ENCODE measurements at places on chromosomes 4 and X.
A peak's percentile ranks its signal among the peaks of the same experiment; 100 is the strongest.

GRCh38 chr4:149701435-149702156 is 114.0 kb downstream of the IQCM start:
- DNase-seq = no peak

DNA sequence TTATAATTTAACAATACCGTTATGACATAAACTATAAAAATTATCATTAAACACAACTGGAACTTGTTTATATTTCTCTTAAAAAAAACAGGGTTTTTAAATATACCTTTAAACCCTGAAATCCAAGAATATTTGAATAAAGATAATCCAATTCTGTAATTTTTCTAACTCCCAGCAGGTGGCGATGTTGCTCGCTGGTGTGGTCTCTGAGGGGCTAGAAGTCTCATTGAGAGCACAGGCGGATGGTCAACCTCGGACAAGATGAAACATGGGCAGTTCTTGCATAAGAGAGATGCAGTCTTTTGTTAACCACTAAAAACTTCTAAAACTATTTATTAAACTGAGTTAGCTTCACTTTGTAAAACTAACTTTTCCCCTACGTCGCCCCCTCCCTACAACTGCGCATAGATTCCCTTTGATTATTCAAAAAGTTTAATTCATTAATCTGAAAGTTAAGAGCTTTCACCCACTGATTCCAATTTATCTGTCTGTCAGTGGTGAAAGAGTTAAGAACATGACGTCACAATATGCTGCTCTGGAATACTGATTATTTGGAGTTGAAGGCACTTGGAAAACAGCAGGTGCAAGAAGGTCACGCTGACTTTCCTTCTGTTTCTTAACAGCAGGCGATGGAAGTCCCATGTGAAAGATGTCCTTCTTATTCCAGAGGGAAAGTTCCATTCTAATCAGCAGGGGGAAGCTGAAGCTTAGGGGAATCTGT is 29.5 kb downstream of the DMP1 start:
- peak; percentile 62 for DNase-seq

GRCh38 chrX:87616371-87616770 is 98.8 kb downstream of the KLHL4 start:
- DNase-seq = no peak

DNA sequence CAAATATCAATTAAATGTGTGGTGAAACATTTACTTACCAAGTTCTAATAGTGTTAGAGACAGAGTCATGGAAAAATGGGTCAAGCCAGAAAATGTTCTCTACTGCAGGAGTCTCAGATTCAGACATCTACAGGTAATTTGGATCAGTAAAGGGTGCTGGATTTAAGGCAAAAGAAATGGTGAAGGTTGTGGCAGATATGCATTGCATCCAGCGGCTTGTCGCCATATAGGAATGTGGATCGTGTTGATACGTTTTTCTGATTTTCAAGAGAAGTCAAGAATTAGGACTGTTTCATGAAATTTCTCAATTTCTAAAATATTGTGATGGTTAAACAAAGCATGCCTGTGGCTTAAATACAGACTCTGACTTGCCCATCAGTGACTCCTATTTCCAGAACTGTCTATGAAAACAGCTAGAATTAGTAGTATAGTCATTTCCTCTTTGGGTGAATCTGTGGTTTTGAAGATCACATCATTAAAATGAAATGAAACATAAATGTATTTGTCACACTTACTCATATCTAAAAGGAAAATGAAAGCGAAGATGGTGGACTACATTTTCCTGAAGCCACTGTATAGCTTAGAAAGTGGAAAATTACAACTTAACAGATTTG is 110.1 kb upstream of the VEGFC start:
- DNase-seq = no peak

- no peak for DNase-seq
These were observed 28.9 kb upstream of the MID1 start for GRCh38 chrX:10649265-10649664.

DNA sequence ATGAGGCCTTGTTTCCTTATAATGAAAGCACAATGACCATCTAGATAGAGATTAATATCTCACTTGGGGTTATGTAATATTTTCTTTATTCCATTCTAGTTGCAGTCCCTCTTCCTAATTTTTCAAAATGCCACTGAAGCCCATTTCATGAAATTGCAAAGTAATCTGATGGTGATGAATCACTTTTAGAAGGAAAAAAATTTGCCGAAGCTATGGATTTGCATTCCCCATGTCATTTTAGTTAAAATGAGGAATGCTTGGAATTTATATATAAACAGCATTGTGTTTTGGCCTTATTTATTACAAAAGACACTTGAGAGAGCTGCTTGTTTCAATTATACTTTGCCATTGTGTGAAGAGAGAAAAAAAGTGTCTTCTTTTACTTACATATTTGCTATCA is 241.7 kb upstream of the TEX13A start:
- DNase-seq = no peak

DNA sequence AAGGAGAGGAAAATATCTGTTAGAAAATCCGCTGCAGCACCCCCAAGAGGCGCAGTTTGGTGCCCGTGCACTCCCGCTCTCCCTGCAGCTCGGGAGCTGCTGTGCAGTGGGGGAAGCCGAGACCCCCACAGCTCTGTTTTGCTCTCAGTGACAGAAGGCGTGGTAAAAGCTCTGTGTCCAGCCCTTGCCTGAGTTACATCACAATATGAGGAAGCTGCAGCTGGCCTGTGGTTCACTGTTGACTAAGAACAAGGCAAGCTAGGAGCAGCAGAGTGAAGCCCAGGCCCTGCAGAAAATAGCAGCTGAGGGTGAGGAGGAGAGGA is 88.5 kb upstream of the ADRA2C start:
- DNase-seq = no peak

DNA sequence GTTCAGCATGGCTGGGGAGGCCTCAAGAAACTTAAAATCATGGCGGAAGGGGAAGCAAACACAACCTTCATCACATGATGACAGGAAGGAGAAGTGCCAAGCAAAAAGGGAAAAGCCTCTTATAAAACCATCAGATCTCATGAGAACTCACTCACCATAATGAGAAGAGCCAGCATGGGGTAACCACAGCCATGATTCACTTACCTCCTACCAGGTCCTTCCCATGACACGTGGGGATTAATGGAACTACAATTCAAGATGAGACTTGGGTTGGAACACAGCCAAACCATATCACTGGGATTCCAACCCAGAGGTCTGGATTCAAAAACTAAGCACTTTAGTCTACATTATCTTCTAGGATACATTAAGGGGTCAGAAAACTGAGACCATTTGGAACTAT is 609.6 kb upstream of the SPANXN1 start:
- no peak for DNase-seq

DNA sequence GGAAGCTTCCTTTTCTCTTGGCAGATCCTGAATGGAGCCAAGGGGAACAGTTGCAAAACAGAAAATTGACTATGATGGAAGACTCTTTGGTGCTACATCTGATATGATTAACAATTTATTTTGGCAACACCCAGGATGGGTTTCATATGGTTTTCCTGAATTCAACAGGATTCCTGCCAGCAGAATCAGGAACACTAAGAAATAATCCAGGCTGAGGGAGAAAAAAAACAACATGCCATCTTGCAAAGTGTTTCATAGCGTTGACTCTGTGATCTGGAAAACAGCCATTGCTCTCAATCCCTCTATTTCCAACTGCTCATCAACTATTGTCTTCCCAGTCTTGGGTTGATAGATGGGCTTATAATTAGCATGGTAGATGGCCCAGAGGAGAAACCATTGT is 303.8 kb upstream of the KLF3 start:
- no peak for DNase-seq

DNA sequence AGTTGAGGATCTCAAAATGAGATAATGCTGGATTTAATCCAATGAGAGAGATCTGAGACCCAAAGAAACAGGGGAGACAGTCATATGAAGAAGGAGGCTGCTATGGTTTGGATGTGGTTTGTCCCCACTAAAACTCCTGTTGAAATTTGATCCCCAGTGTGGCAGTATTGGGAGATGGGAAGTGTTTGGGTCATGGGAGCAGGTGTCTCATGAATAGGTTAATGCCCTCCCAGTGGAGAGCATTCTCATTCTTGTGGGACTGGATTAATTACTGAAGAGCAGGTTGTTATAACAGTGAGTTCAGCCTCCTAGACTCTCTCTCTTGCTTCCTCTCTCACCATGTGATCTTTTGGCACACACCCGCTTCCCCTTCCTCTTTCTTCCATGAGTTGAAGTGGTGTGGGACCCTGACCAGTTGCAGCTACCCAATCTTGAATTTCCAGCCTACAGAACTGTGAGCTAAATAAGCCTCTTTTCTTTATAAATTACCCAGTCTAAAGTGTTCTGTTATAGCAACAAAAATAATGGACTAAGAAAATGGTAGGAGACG is 70.3 kb downstream of the PPEF2 start:
- peak; percentile 74 for DNase-seq

- no peak for DNase-seq
These were observed 1761.0 kb downstream of the STIM2 start for GRCh38 chr4:28621591-28621990.

DNA sequence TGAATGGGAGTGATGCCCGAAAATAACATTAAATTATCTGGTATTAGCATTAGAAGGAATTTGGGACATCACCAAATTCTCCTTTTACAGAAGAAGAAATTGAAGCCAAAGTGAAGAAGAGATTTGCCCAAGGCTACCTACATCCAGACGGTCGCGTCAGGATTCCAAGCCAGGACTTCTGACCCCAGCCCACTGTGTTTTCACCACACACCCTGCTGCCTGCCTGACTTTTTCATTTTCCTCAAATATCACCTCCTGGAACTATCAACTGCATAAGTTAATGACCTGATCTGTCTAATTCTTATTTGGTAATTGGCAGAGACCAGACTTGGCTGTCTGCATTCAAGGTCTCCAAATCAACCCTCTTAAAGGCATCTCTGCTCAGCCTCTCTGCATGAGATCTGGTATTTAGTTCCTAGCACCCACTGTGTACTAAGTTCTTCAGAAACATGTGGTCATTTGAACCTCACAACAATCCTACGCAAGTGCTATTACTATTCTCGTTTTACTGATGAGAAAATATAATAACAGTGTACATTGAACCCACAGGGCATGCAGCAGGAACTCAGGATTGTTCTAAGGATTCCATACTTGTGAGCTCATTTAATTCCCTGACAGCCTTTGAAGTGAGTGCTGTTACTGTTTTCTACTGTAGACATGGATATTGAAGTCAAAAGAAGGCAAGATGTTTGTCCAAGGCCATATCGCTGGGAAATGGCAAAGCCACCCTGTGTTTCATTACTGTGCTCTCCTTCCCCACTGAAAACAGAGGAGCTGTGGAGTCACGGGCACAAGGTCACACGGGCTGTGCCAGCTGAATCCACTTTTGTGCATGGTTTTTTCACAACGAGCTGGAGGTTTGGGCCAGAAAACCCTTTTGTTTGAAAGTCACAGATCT is 195.2 kb upstream of the C1QTNF7 start:
- DNase-seq = no peak

DNA sequence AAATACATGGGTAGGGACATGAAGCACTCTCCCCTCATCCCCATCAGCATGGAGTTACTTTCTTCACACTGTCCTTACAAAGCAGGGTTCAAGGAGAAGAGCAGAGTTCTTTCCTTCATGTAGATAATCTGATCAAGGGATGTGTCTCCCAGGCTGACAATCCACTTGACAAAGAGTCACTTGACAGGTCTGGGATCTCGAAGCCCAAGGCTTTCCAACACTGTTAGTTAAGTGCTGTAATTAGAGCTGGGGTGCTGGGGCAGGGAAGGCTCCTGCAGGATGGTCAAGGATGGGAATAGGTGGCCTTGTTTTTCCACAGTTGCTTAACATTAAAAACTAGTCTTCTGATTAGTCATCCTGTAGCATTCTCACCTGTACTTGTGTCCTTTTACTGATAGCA is 38.0 kb downstream of the CCNG2 start:
- peak; percentile 28 for DNase-seq

DNA sequence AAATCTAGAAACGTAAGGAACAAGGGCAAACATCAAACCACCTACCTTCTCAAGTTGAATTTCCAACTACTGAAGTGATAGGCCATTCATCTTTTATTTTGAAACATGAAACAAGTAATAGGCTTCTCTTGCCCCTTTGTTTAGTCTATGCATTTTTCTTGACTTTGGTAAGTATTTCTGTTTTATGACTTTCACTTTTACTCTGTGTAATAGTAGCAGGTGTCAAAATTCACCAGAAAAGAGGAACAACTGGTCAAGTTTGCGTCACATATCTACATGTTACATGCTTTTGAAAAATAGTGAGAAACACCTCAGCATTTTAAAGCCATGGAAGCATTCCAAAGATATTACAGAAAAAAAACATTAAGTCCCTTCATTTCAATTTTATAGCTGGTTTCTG is 157.1 kb upstream of the FTHL17 start:
- DNase-seq = no peak

DNA sequence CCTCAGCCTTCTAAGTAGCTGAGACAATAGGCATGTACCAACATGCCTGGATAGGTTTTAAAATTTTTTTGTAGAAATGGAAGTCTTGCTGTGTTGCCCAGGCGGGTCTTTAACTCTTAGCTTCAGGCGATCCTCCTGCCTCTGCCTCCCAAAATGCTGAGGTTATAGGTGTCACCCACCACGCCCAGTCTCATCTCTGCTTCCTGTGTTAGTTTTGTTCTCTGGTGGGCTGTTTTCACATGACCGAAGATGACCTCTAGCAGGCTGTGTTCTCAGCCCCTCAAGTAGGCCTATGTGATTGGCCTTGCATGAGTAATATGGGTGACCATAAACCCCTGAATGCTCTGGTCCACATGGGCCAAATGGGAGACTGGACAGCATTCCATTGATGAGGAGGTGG is 56.8 kb upstream of the MSANTD1 start:
- DNase-seq = no peak

- DNase-seq = no peak
These were observed 582.6 kb upstream of the ACTRT1 start for GRCh38 chrX:128634754-128635153.

- DNase-seq = no peak
These were observed 120.0 kb downstream of the LUZP4 start for GRCh38 chrX:115409551-115409950.

DNA sequence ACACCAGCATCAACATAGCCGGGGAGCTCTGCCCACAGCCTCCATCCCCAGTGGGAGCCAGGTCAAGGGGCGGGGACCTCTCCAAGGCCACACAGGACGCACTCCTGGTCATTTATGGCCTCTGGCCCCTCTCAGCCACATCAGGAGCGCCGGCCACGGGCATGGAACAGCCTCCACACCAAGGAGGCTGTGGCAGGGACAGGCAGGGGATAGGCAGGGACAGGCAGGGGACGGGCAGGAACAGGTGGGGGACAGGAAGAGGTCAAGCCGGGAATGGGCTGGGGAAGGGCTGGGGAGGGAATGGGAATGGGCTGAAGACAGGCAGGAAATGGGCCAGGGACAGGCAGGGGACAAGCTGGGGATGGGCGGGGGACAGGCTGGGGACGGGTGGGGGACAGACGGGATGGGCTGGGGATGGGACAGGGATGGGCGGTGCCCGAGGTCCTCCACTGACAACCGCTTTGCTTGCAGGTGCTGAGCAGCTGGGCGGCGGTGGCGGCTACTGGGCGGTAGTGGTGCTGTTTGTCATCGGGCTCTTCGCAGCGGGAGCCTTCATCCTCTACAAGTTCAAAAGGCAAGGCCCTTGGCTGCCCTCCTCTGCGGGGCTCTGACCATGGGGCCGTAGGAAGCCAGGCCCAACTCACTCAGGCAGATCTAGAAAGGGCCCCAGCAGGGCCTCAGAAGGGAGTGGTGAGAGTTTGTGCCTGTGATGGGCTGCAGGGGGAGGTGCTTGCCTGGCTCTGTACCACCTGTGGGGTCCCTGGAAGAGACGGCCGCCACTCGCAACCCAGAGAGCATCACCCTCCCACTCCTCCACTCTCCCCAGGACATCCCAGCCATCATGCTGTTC is 205.6 kb downstream of the AFAP1 start:
- no peak for DNase-seq

Measured in NCI-H510A treated with DMSO at 0.1 percent for 48 hours (cell line).